ENCODE measurements at places on chromosomes 6 and 20. TPM values are rescaled to one million over a fixed set of nuclear protein-coding genes. Genes with fewer than 3 reads are reported as not detected.

GRCh38 chr6:81739230-81740195 is 13.0 kb downstream of the TENT5A start:
- no peak for DNase-seq

GRCh38 chr6:36095497-36096391 is 34.6 kb upstream of the MAPK13 start:
- no peak for DNase-seq

DNA sequence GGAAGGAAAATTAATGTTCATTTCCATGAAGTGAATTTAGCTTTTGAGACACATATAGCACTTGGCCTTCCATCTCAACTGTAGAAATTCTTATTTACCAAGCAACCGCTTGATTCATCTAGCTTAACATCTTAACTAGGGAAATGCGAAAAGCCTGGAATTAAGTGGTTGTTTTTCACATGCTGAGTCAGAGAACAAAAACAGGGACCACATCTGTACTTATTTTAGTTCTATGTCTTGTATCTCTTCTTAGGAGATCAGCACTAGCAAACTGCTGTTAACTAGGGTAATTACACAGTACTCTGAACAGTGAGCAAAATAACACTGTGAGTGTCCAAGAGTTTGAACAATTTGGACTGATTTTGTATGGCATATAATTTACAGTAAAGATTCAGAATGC is 590.9 kb upstream of the NRSN1 start:
- no peak for DNase-seq

GRCh38 chr6:114785235-114786127 is 442.7 kb upstream of the HS3ST5 start:
- no peak for DNase-seq

GRCh38 chr6:1781152-1781816 is 171.6 kb downstream of the FOXC1 start:
- no peak for DNase-seq

DNA sequence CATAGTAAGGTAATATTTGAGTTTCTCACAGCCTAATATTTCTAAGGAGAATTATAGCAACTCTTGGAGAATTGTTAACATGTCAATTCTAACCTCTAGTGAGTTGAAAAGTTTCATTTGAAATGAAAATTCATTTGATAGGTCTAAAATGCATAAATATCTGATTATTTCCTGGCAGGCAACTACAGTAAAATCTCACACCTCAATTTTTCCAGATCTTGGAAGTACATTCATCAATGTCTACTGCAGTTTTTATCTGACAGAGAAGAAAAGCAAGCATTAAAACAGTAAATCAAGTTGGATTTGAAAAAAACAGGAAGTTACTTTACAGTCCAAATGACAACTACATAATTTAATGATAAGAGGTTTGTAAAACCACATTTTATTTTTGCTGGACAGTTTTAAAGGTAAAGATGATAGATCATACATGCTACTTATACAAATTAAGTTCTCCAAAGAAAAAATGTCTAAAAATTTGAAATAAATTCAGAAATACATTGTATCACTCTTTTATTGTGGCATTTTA is 631.3 kb downstream of the EYS start:
- no peak for DNase-seq

- DNase-seq = no peak
These were observed 24.6 kb downstream of the MYLK4 start for GRCh38 chr6:2725999-2726567.

GRCh38 chr6:143964674-143965081 is 43.4 kb downstream of the PLAGL1 start:
- no peak for DNase-seq

DNA sequence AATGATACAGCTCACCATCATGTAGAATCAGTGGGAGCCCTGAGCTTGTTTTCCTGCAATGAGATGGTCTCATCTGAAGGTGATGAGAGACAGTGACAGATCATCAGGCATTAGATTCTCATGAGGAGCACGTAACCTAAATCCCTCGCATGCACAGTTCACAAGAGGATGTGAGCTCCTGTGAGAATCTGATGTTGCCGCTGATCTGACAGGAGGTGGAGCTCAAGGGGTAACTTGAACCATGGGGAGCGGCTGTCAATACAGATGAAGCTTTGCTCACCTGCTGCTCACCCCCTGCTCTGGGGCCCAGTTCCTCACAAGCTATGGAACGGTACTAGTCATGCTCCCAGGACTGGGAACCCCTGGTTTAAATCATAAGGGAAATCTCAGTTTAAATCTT is 89.2 kb downstream of the THBS2 start:
- no peak for DNase-seq

DNA sequence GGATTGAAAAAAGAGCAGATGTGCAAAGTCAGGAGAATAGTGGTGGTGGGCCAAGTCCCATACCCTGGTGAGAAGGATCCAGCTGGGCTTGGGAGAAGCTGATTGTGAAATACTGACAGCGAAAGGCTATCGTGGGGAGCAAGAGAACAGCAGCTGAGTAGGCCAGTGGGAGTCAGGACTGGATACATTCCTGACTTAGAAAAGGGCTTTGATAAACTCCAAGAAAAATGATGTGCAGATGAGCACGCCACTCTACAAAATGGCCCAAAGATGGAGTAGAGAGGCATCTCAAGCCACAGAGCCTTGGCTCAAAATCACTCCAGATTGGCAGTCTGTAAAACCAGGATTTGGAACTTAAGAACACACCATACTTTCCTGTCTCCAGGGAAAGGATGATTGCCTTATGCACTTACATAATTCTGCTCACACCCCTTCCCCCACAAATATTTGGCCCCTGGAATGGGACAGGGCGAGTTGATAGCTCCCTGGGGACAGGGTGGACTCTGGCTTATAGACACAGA is 578.7 kb downstream of the MAFB start:
- DNase-seq = peak; percentile 14

DNA sequence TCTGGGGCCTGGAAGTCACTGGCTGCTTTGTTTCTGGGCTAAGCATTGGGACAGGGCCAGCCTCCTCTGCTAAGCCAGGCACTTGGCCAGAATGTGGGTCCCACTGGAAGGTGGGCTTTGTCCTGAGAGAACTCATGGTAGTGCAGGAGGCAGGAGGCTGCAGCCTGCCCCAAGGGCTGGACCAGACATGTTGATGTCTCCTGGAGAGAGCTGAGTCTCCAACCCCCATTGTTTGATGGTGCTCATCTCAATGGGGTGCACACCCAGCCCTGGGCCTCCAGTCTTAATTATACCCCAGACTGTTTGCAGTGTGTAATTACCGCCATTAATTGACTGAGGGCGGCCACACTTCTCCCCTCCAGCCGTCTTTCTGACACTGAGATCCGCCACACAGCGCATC is 220.5 kb upstream of the PMEPA1 start:
- DNase-seq = no peak

GRCh38 chr6:158825951-158826306 is 6.8 kb upstream of the EZR start:
- peak; percentile 25 for DNase-seq

- no peak for DNase-seq
These were observed 26.0 kb upstream of the CRIP3 start for GRCh38 chr6:43334466-43335095.

DNA sequence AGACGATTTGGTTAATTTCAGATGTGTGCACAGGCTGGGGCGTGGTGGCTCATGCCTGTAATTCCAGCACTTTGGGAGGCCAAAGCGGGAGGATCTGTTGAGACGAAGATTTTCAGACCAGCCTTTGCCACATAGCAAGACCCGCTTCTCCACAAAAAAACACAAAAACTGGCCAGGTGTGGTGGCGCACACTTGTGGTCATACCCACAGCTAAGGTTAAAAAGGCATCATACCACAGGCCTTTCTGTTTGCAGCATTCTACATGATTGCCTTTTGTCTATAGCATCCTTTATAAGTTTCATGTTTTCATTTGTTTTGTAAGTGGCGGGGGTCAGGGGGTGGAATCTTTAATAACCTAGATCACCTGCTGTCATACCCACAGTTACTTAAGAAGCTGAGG is 239.9 kb upstream of the NOX3 start:
- no peak for DNase-seq

- no peak for DNase-seq
These were observed 122.8 kb downstream of the INSM1 start for GRCh38 chr20:20490673-20491072.

- DNase-seq = no peak
These were observed 55.4 kb downstream of the SNAI1 start for GRCh38 chr20:50038169-50038568.

- DNase-seq = no peak
These were observed 5.7 kb downstream of the COMMD7 start for GRCh38 chr20:32737371-32738223.

- DNase-seq = no peak
These were observed 48.3 kb downstream of the RREB1 start for GRCh38 chr6:7155871-7156579.

DNA sequence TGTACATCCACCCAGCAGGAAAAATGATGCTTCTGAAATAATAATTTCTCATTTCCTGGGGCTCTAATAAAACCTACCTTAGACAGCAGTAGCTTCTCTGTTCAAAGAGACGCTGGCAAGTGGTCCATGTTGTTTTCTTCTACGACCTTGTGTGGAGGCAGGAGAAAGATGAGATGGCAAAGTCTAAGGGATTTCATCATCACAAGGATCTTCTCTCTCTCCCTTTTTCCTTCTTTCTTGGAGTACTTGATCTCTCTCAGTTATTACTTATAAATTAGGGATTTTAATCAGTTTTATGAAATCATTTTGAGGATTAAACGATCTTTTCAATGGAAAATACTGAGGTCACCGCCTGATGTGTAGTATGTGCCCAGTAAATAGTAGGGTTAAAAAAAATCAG is 147.5 kb downstream of the BMP7 start:
- no peak for DNase-seq

GRCh38 chr20:62686869-62687830 is 21.5 kb upstream of the NTSR1 start:
- no peak for DNase-seq

DNA sequence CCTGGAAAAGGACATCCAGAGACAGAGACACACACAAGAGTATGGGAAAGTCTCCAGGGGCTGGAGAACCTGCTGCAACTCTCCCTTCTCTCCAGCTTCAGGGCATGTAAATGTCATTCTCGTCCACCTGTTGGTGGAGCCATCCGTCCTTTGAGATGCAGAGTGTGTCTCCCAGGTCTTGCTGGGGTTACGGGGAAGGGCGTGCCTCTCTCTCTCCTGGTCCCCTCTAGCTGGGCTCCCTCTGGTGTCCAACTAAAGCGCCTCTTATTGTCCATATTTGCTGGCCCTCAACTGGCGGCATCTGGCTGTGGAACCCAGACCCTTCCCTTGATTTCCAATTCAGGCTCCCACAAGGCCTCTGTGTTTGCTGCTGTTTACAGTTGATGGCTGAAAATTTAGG is 244.1 kb downstream of the BMP7 start:
- DNase-seq = no peak

GRCh38 chr6:75800133-75800532 is 51.1 kb downstream of the MYO6 start:
- DNase-seq = no peak

GRCh38 chr6:116797585-116797984 is 31.3 kb downstream of the GPRC6A start:
- DNase-seq = no peak

- no peak for DNase-seq
These were observed 41.1 kb upstream of the HBS1L start for GRCh38 chr6:135095716-135096115.

GRCh38 chr6:33271117-33271467 is 584 bp downstream of the VPS52 start:
- no peak for DNase-seq

- DNase-seq = no peak
These were observed 47.4 kb downstream of the CYP39A1 start for GRCh38 chr6:46605091-46605797.

DNA sequence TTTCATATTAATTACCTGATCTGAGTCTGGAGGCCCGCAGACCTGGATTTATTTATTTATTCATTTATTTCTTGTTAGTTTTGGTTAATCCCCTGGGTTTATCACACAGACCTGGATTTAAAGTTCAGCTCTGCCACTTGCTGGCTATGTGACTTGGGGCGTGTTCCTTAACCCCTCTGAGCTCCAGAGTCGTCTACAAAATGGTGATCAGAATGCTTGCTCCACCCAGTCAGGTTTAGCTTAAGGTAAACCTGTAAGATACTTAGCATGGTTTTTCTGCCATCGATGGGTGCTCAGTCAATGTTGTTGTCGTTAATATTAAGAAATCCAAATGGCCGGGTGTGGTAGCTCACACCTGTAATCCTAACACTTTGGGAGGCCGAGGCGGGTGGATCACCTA is 23.4 kb downstream of the SHLD1 start:
- DNase-seq = no peak

DNA sequence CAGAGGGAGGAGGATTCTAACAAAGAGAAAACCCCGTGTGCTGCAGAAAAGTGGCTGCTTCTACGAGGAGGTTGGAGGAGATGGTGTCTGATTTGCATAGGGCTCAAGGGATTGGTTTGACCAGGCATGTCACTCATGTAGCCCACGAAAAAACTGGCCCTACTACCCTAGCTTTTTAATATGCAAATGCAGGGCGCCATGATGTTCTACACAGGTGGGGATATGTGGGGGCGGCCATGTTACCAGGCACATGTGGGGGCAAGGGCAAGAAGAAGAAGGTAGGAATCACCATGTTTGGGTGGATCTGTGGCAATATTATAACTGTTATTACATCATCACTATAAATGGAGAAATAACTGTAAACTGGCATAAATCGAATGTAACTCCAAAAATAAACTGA is 9.9 kb downstream of the KIAA1755 start:
- no peak for DNase-seq

- no peak for DNase-seq
These were observed 145.8 kb downstream of the LCA5 start for GRCh38 chr6:79391480-79391879.

GRCh38 chr6:113461153-113461932 is 395.8 kb upstream of the MARCKS start:
- DNase-seq = no peak

DNA sequence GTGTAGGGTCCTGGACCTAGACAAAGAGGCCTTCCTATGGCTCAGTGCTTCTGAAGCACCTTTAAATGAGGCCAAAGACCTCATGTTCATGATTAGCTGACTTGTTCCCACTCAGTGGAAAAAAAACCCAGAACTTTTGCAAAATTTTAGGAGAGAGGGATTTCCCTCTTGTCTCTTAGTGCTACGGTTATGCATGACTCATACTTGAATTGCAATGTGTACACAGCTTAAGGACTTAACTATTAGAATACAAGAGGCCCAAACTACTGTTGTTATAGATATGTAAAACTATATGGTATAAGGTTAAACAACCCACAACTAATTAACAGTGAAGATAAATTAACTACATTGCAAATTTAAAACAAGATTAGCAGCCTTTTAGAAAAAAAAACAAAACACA is 32.3 kb upstream of the HLA-A start:
- DNase-seq = no peak

- DNase-seq = no peak
These were observed 84.7 kb downstream of the TASP1 start for GRCh38 chr20:13554076-13554475.

MAN1A1 gene
- total RNA-seq = 99.0 TPM

UBE2C gene
- total RNA-seq = not detected

RNF182 gene
- not detected for total RNA-seq

ULBP3 gene
- 2.9 TPM for total RNA-seq

APOBEC2 gene
- total RNA-seq = not detected

STAU1 gene
- 97.1 TPM for total RNA-seq

EMILIN3 gene
- 0.29 TPM for total RNA-seq

TP53TG5 gene
- total RNA-seq = not detected

SUMO4 gene
- total RNA-seq = not detected

TRIM15 gene
- total RNA-seq = not detected

HCRTR2 gene
- total RNA-seq = not detected

MICB gene
- total RNA-seq = 1.9 TPM

SLC44A4 gene
- total RNA-seq = 5.3 TPM

TOP1 gene
- total RNA-seq = 20.5 TPM

FOXA2 gene
- not detected for total RNA-seq

LINC00237 gene
- not detected for total RNA-seq

C6orf141 gene
- 2.8 TPM for total RNA-seq

PRSS16 gene
- total RNA-seq = not detected

OTOR gene
- not detected for total RNA-seq

DDO gene
- total RNA-seq = 0.97 TPM
